ENCODE measurements at places on chromosomes 3 and 15.

DNA sequence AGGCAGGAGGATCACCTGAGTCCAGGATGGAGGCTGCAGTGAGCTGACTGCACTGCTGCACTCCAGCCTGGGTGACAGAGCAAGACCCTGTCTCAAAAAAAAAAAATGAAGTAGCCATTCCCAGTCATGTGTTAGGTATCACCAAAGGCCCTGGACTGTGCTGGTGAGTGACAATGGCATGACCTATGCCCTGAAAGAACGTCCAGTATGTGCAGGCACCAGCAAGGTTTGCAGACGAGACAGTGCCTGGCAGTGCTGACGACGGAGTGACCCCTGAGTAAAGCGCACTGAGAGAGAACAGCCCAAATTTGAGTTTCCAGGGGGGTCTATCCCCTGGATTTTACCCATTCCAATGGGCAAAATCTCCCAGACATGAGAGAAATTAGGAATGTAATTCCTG lies 45.2 kb downstream of the RBPMS2 start:
- no peak for DNase-seq

GRCh38 chr3:177110895-177111294 lies 86.4 kb downstream of the TBL1XR1 start:
- no peak for DNase-seq

DNA sequence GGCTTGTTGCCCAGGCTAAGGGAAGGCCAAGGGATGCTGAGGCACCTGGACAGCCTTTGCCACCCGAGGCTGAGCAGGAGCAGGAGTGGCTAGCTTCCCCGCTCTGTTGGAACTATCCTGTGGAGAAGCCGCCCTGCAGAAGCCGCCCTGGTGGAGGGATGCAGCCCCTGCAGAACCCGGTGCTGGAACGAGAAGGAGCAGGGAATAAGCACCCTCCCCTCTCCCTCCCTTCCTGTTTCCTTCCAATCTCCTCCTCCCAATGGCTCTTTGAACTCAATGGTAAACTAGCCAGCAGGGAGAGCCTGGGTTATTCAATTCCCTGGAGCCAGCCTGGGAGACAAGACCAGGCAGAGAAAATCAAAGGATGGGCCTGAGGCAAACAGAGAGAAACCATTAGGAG lies 11.8 kb upstream of the HRG start:
- no peak for DNase-seq

GRCh38 chr15:35728219-35728940 lies 182.4 kb upstream of the DPH6 start:
- no peak for DNase-seq

DNA sequence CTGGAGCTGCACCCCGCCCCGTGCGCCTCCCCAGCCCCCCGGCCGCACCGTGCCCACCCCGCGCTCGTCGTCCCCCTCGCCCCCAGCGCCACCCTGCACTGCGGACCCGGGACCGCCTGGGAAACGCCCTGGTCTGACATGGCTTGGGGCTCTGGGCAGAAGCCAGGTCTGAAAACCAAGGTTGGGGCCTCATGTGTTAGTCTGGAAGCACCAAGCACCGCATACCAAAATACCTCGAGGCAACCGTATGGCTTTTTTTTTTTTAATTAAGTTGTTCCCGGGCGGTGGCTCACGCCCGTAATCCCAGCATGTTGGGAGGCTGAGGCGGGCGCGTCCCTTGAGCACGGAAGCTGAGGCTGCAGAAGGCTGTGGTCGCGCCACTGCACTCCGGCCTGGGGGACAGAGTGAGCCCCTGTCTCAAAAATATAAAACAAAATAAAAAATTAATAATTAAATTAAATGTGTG lies 91.5 kb upstream of the CHD2 start:
- DNase-seq, result no peak

- DNase-seq, result no peak
Observed at GRCh38 chr3:59756934-59757333, 707.1 kb upstream of the CFAP20DC start.

- no peak for DNase-seq
Observed at GRCh38 chr15:78203346-78204225, 30.8 kb downstream of the ACSBG1 start.

DNA sequence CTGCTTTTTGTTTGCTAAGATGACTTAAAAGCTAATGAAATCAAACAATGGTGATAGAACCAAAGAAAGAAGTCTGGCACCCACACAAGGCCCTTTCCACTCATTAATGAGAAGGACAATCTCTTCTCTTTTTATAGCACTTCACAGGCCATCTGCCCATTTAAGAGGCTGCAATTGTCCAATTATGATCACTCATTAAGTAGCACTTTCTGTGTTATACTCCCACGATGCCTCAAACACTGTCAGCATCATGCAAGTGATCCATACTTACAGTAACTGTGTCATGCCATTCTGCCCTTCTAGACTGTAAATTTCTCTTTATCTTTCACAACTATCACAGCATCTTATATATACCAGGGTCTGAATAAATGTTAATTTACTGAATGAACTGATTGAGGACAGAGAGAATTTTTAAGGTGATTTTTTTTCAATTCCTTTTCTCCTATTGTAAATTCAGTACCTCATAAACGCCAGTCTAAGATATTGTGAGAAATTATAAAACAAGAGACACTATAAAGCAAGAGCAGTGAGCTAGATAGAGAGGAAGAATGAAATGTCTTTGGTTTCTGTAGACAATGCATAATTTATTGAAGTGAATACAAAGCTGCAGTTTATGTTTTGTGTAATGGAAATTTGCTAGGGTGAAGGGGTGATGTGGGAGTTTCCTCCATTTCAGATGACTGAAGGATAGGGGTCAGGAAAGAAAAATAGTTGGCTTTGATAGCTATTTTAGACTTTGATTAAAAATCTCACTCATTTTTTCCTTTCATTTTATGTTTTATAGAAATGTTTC lies 17.3 kb downstream of the CD200 start:
- no peak for DNase-seq

DNA sequence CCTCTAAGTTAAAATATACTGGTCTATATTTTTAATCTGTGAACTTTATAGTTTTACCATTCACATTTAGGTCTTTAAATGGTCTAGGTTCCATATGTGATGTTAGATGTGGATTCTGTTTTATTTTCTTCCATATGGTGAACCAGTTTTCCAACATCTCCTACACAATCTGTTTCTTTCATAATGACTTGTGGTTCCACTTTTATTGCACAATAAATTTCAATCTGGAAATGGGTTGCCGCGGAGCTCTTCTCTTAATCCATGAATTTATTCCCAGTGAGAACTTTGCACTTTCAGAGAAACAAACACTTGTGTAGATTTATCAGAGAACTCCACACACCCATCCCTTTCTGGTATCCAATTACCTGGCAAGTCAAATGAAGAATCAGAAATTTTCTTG lies 20.9 kb upstream of the SPPL2A start:
- DNase-seq, result no peak

GRCh38 chr3:24128199-24129005 lies 183.3 kb downstream of the NR1D2 start:
- DNase-seq, result no peak

- peak; percentile 47 for DNase-seq
Observed at GRCh38 chr3:71360764-71361163, 222.8 kb downstream of the FOXP1 start.

DNA sequence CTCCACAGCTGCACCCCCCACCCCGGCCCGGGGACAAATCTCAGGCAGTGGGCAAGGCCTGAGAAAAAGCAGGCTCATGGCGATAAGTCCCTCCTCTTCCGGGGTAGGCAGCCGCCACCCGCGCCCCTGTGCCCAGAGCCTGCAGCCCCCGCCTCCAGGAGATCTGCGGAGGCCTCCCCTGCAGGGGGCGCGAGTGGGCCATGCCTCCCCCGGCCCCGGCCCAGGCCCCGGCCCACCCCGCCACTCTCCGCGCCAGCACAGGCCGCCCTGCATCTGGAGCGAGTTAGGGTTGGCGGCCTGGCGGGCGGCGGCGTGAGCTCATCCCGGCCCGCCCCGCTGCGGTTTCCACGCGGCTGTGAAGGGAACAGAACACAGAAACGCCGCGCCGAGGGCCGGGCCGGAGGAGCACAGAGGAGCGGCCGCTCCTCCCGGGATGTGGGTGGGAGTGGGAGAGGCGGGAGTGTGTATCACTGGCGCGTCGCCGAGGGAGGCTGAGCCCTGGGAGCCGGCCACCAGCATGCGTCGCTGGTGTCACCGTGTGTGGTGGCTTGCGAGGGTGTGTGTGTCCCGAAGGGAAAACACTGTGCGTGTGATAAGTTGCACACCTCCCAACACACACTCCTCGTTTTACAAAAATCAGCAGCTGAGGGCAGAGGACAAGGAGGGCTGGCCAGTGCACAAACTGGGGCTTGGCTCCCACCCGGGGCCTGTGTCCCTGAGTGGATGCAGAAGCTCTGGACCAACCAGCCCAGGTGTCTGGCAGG lies 17.2 kb downstream of the MYL3 start:
- peak; percentile 76 for DNase-seq

- DNase-seq, result no peak
Observed at GRCh38 chr15:43190178-43190577, 5.0 kb downstream of the CCNDBP1 start.

- no peak for DNase-seq
Observed at GRCh38 chr3:124694486-124694885, 35.8 kb upstream of the UMPS start.

- DNase-seq, result no peak
Observed at GRCh38 chr15:64017082-64017588, 29.1 kb downstream of the DAPK2 start.

GRCh38 chr3:141279077-141279967 lies 47.7 kb downstream of the PXYLP1 start:
- DNase-seq, result no peak

DNA sequence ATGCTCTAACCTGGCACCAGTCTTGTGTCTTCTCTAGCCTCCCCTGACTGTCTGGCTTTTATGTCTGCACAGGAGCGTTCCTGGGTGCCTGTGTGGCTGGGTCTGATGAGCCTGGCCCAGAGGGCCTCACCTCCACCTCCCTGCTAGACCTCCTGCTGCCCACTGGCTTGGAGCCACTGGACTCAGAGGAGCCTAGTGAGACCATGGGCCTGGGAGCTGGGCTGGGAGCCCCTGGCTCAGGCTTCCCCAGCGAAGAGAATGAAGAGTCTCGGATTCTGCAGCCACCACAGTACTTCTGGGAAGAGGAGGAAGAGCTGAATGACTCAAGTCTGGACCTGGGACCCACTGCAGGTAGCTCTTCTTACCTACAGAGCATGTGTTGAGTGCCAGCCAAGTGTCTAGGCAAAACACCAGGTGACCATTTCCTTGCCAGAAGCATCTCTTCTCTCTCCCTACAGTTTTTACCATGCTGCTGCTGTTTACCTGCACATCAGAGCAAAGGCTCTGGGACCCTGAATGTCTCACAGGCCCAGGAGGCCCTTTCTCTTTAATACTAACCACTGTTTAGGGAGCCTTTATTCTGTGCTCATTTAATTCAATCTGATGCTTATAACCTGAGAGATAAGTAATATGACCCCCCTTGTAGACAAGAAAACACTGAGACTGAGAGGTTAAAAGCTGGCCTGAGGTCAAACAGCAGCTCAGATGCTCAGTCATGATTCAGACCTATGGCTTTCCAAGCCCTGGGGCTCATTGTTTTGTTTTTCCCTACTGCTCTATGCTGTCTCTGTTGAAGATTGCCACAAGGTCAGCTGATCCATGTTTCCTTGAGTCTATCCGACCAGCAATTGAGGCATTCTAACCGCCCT lies 10.4 kb downstream of the PODXL2 start:
- no peak for DNase-seq

- no peak for DNase-seq
Observed at GRCh38 chr15:73329501-73330200, 39.1 kb downstream of the HCN4 start.

- DNase-seq, result no peak
Observed at GRCh38 chr15:101517504-101517903, 28.0 kb upstream of the PCSK6 start.

DNA sequence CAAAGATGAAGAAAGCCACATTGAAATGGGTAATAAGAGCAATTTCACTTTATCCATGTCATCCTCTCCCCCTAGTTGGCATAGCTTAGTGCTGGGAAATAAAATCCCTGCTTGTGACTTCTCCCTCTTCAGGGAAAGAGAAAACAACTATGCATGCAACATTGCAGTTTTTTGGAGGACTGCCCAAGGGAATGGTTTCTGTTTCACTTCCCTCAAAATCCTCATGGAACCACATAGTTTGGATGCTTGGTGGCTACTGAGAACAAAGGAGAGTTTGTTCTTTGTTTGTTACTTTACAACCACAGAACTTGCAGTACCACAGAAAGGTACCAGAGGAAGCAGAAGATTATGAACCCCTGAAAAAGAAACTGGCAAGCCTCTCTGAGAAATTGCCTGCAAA lies 384.6 kb upstream of the RORA start:
- no peak for DNase-seq

- DNase-seq, result no peak
Observed at GRCh38 chr15:41125063-41125669, 9.1 kb upstream of the INO80 start.

- peak; percentile 1 for DNase-seq
Observed at GRCh38 chr3:180870008-180870699, 42.3 kb upstream of the FXR1 start.

- DNase-seq, result no peak
Observed at GRCh38 chr3:42175386-42176240, 84.5 kb downstream of the TRAK1 start.

GRCh38 chr3:159030138-159030670 lies 228.3 kb downstream of the MFSD1 start:
- DNase-seq, result no peak

- DNase-seq, result no peak
Observed at GRCh38 chr3:33428734-33429133, 11.5 kb downstream of the UBP1 start.

GRCh38 chr3:148772835-148773234 lies 54.8 kb upstream of the CPB1 start:
- DNase-seq, result no peak

DNA sequence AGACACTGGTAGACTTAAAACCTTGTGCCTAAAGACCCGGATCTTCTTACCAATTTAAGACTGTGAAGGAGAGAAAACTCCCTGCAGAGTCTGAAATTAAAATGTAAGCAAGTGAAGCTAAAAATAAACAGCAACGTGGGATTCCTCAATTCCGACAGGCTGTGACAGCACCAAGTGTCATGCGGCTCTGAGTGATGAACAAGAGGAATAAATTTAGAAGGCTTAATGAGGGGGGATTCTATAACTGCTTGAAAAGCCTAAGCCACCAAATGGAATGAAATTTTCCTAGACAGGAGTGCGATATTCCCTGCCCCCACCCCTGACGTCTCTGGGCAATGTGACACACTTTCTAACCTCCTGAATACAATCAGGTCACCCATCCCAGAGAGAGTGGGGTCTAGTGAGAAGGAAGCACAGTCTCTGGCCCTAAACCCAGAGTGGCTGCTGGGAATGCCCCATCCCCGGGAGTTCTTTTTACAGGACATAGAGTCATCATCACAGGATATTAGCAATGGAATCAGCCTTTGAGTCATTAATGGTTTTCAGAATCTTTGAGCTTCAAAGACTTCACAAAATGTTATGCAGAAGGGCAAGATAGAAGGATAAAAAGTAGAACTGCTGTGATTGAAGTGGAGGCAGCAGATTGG lies 114.3 kb downstream of the EDEM1 start:
- DNase-seq, result no peak

DNA sequence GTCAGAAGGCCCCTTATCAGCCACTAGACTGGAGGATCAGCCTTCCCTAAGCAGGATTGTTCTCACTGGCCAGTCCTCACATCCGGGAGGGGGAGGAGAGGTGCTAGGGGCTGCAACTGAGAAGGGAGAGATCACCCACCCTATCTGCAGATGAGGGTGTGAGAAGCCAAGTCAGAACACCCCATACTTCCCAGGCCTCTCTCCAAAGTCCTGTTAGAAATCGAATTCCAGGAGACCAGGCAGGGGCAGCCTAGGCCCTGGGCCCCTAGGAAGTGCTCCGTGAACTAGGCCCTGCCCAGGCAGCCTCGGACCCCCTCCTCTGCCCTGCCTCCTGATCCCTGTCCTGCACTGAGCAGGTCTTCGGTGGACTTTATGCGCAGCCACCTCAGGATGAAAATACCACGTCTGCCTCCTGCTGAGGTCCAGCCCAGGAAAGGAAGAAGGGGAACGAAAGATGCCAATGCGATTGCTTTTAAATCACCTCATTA lies 933 bp downstream of the DZIP1L start:
- no peak for DNase-seq

Data from stimulated activated CD4-positive, alpha-beta T cell treated with anti-CD3 and anti-CD28 coated beads, Interleukin-2, amount 100 ng/mL, for 24 hours (primary cell).